GM12878 (cell line): ENCODE measurements at places on chromosomes 5 and 9. TPM values are rescaled to one million over a fixed set of nuclear protein-coding genes. Genes with fewer than 3 reads are reported as not detected.

GRCh38 chr5:15823398-15823797, 323.4 kb downstream of the FBXL7 start:
- no peak for DNase-seq

- no peak for DNase-seq
Observed at GRCh38 chr5:163772241-163772640, 266.8 kb downstream of the MAT2B start.

GRCh38 chr5:106600803-106601202, 1069.9 kb downstream of the EFNA5 start:
- no peak for DNase-seq

KCNIP1 gene
- not detected in 2 replicates for polyA plus RNA-seq

DNA sequence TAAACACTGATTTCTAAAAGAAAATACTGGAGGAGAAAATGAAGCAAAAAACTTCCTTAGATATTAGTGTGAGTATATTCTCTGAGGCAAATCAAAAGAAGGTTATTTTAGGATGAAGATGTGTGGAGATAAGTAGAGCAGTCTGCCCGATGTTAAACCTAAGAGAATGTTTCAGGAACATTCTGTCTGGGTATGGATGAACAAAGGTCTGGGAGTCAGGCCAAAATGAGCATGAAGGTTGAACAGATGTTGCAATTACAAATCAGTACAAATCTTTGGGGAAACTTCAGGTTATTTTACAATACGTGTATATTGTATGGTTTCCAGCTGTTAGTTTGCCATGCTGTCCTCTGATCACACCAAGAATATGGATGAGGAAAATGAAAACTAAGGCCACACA, 14.4 kb upstream of the CEP78 start:
- no peak for DNase-seq

OTP gene
- polyA plus RNA-seq: 3.2 and 3.3 TPM in 2 replicates

CCL27 gene
- polyA plus RNA-seq: not detected in 2 replicates

DNA sequence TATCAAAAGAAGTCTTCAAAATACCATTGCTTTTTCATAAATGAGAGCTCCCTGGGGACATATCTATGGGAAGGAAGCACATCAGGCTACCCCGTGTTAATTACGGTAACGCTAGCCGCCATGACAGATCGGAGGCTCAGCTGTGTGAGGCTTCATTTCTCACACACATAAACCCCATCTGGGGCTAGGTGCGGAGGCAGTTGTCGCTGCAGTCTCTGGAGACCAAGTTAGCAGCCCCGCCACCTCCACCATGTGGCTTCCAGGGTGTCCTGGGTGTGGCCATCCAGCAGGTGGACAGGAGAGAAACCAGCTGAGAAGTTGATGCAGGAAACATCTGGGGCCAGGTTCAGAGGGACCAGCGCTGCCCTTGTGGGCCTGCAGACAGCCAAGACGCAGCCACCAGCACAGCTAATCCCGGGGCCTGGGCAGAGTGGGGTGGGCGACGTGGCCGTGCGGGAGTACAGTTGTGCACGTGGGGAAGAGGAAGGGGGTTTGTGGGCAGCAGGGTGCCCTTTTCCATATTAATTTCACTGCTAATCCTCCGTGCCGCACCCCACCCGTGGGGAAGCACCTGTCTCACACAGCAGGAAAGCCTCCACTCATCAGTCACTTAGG, 426.5 kb downstream of the IRX1 start:
- DNase-seq: no peak

TAF11L5 gene
- not detected in 2 replicates for polyA plus RNA-seq

GRCh38 chr5:113054899-113055298, 78.3 kb downstream of the DCP2 start:
- DNase-seq: no peak

DNA sequence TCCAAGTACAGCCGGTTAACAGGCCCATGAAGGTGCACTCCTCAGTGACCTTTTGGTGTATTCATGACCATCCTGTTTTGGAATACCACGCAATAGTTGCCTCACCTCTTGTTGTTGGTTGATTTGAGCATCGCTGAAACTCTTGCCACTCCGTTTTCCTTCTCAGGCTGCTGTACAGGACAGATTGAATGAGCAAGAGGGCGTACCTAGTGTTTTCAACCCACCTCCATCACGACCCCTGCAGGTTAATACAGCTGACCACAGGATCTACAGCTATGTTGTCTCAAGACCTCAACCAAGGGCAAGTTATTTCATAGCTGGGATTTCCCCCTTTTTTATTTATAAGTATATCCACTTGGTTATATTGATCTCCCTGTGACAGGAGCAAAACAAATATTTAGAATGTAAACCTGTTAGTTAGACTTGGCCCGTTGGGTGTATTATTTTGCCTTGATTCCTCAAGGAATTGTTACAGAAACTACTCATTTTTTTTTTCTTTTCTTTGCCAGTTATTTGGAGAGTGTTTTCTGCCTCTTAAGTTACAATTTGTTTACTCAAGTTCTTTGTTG, 38.1 kb downstream of the FAF2 start:
- no peak for DNase-seq

SHOC1 gene
- polyA plus RNA-seq: 0.11 TPM in 1 of 2 replicates, not detected in the other

DNA sequence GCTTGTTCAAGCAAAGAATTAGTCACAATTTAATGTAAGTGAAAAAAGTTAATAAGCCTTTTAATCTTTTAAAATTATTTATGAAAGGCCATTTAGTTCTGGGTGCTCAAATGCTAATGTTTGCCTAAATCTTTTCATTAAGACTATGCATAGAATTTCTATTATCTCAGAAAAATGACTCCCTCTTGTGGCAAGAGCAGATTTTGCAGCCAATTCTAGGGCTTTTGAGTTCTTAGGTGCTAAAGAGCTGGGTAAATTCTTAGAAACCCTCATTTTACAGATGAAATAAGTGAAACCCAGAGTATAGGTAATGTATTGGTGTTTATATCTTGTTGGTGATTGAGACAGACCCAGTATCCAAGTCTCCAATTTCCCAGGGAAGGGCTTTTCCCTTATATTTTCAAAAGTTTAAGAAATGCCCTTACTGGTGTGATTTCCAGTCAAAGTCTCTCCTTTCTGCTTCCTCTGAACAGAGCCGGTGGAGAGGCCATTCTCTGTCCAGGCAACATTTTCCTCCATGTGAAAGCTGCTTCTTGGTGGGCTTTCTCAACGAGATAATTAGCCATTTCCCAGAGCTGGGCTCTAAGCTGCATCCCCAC, 24.1 kb upstream of the PCSK5 start:
- DNase-seq: no peak

- no peak for DNase-seq
Observed at GRCh38 chr9:92325991-92326500, 293 bp downstream of the CENPP start.

DNA sequence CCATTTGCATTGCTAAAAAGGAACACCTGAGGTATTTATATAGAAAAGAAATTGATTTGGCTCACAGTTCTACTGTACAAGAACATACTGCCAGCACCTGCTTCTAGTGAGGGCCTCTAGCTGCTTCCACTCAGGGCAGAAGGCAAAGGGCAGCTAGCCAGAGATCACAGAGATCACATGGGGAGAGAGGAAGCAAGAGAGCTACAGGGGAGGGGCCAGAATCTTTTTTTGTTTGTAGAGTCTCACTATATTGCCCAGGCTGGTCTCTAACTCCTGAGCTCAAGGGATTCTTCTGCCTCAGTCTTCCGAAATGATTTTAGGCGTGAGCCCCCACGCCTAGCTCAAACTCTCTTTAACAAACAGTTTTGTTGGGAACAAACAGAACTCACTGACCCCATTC, 6.1 kb downstream of the SLCO4C1 start:
- DNase-seq: no peak

DNA sequence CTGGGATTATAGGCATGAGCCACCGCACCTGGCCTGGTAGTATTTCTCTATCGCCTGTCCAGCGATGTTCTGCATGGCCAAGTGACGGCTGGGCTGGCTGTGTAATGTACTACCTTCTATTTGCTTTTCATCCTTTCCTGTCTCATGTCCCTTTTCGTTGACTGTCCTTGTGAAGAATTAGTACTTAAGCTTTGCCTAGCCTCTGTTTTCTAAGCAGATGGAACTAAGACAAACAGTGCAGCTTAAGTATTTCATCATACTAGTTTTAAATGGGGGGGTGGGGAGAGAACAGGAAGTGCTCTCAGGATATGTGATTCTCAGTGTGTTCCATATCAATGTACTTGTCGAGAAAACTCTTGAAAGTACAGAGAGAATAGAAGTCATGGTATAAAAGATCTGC, 31.7 kb upstream of the CCL21 start:
- no peak for DNase-seq

GRCh38 chr5:148924817-148925216, 98.4 kb downstream of the ADRB2 start:
- DNase-seq: no peak

- DNase-seq: no peak
Observed at GRCh38 chr9:129160712-129161533, 17.1 kb downstream of the IER5L start.
